CD4-positive, alpha-beta T cell (primary cell): ENCODE measurements at places on chromosomes 1 and 21.

GRCh38 chr1:171858696-171859095 is 17.4 kb downstream of the DNM3 start:
- DNase-seq = no peak

DNA sequence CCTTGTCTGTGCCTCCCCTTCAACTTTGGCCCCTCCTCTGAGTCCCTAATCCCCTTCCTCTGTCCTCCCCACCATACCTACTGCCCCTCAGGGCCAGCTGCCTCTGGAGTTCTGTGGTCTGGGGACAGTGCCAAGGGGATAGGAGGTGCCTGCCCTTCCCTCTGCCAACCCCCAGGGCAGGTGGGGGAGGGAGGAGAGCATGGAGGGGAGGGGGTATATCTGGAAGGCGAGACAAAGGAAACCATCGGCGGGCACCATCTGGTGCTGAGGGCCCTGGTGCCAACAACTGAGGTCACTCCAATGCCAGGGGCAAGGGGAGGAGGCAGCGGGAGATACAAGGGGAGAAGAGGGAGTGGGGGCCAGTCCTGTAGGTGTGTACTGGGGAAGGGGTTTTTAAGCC is 9.6 kb downstream of the RAB25 start:
- DNase-seq = no peak

GRCh38 chr1:158493054-158493453 is 21.0 kb downstream of the OR10R2 start:
- no peak for DNase-seq

DNA sequence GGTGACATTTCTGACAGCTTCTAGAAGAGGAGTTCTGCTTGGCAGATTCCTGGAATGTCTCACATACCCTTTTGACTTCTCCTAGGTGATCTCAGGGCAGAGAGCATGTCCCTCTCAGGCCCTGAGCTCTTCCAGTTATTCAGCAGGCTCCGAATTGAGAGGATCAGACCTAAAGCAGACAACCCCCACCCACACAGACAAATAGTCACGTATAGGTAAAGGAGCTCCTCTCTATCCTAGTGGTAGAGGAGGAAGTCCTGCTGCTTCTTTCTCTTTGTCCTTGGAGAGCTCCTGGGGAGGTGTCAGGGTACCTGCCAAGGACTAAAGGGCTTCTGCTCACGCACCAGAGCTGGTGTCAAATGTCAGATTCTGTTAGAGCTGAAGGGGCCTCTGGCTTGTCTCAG is 128.1 kb downstream of the IER5 start:
- DNase-seq = no peak

GRCh38 chr21:18499761-18500376 is 96.3 kb upstream of the TMPRSS15 start:
- DNase-seq = peak; percentile 10

- no peak for DNase-seq
These were observed 39.0 kb upstream of the GRIK3 start for GRCh38 chr1:37073152-37073853.

GRCh38 chr1:30718636-30719405 is 4.6 kb downstream of the MATN1 start:
- peak; percentile 72 for DNase-seq

DNA sequence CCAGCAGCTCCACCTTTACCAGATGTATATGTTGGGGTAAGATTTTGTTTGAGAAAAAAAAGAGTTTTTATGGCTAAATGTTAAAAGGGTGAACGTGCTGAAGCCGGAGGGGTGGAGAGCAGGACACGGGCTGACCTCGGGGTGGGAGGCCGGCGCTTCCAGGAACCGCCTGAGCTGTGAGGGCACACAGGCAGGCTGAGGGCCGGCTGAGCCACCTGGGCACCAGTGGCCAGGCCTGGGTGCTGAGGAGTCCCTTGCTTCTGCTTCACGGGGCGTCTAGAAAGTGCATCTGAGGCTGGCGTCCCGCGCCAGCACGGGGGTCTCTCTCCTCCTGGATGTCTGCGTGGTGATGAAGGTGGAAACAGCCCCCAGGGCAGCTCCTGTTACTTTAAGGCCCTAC is 33.6 kb upstream of the ADARB1 start:
- DNase-seq = no peak

GRCh38 chr1:161085165-161085564 is 4.2 kb downstream of the NECTIN4 start:
- DNase-seq = no peak

DNA sequence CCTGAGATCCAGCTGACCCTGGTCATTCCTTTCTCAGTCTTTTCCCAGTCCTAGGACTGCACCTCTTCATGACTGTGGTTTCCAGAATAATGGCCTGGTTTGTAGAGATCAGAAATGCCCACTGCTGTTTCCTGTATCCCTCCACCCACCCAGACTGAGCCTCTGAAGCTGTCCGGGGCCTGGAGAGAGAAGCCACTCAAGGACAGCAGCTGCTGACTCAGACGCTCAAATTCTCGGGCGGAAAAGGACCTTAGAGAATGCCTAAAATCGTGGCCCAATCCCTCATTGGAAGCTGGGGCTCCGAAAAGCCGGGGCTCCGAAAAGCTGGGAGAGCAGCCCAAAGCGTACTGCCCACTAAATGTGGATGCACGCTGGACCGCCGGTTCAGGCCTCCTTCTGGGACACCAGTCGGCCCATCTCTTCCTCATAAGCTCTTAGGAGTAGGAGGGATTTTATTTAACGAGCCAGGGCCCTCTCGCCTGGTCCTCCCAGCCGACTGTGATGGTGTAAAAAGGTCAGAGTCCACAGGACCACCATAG is 7.8 kb upstream of the GPR61 start:
- DNase-seq = no peak

DNA sequence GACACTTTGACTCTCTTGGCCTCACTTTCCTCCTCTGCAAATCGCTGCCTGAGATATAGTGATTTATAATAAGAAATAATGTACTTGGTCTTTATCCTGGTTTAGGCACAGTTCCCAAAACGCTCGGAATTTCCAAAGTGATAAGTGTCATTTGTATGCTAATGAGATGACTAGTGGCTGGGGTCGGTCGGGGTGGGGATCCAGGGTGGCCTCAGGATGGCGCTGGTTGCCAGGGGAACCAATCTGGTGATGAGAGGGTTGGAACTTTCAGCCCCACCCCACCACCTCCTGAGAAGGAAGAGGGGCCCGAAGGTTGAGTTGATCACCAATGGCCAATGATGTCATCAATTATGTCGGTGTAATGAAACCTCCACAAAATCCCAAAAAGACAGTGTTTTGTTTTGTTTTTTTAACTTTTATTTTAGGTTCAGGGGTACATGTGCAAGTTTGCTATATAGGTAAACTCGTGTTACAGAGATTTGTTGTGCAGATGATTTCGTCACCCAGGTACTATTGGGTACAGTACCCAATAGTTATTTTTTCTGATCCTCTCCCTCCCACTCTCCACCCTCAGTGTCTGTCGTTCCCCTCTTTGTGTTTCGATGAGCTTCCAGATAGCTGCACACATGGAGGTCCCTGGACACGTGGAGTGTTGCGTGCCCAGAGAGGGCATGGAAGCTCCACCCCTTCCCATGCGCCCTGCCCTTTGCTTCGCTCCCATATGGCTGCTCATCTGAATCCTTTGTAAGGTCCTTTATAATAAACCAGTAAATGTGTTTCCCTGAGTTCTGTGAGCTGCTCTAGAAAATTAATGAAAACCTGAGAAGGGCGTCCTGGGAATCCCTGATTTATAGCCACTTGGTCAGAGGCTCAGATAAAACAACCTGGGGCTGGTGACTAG is 97.2 kb downstream of the KCNN3 start:
- peak; percentile 23 for DNase-seq

- peak; percentile 33 for DNase-seq
These were observed 36.1 kb downstream of the CLSTN1 start for GRCh38 chr1:9787702-9788101.

DNA sequence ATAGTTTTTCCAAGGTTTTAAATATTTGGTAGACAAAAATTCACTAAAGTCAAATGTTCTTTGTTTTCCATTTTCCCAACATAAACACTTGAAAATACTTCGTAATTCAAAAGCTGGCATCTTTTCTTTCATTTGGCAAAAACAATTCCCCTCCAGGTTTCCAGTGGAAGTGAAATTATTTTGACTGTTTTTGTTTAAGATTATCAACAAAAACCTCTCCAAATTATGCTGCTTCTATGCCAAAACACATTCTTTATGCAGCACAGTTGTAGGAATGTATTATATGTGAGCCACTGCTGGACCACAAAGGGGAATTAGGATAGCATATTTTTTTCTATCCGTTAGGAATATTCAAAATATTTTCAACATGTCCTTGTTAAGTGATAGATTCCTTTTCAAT is 44.1 kb downstream of the SLC5A9 start:
- DNase-seq = no peak

GRCh38 chr1:3410142-3410925 is 44.1 kb upstream of the ARHGEF16 start:
- DNase-seq = no peak

GRCh38 chr1:233066087-233066486 is 115.7 kb downstream of the NTPCR start:
- DNase-seq = no peak

DNA sequence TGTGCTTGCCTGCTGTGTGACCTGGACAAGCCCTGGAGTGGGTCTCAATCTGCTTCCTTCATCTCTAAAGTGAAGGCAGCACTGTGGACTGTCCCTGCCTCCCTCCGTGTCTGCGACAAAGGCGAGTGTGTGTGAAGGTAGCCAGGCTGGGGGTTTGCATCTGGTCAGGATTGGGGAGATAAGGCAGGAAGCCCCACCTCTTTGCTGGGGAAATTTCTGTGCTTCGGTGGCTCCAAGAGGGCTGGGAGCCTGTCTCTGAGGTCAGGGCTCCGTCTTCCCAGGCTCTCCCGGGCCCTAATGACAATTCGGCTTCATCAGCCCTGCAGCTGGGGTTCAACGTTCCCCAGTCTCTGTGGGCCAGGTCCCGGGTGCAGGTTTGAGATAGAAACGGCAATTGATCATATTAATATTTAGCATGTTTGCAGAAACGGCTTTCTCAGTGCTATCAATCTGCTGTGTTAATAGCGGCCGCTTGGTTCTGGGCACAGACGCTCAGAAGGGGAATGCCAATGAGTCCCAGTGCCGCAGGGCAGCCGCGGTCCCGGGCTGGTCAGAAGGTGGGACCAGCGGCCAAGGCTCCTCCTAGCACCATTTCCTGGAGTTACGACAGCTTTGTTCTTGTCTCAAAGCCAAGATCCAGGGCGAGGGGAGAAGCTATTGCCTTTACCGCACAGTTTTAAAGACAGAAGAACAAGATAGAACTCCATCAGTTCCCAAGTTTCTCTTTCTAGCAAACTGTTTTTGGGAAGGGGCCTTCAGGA is 105.7 kb downstream of the PRDM16 start:
- no peak for DNase-seq

- no peak for DNase-seq
These were observed 412.2 kb downstream of the KIF26B start for GRCh38 chr1:245566952-245567351.

DNA sequence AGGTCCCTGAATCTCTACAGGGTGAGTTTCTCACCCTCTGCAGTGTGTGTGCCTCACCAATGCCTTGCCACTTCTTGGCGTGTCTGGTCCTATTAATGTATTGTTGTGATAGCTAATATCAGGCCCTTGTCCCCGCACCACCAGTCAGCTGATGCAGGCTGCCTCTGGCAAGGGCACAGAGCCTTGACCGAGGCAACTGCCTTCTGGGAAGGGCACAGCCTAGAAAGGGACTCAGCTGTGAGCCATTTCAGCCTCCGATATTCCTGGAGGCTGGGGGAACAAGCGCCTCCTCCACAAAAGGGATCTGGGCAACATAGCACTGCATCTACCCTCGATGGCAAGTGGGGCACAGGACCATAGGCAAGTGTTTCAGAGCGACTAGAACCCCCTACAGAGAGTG is 27.0 kb downstream of the IL10RB start:
- no peak for DNase-seq

DNA sequence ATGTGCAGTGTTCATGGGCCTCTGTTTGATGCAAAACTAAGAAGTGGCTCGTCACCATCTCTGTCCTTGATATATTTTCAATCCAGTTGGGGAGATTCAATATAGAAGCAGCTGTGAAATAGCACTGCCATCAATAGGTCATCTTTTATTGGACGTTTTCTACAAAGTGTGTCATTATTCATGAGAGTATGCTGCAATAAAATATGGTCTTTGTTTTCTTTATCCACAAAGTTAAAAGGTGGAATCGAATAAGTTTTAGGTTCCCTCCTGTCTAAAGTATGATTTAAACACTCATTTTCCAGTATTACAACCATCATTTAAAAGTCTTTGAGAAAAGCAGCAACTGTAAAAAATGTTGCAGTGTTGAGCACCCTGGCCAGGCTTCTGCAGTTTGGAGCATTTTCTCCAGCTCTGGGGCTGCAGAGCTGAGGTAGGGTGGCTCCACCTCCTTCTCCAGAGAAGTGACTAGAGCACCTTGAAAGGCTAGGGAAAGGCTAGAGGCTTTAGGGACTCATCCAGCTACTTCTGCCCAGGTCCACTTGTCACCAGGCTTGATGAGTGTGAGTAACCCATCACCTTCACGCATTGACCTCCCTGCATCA is 56.5 kb upstream of the DNAH14 start:
- no peak for DNase-seq

DNA sequence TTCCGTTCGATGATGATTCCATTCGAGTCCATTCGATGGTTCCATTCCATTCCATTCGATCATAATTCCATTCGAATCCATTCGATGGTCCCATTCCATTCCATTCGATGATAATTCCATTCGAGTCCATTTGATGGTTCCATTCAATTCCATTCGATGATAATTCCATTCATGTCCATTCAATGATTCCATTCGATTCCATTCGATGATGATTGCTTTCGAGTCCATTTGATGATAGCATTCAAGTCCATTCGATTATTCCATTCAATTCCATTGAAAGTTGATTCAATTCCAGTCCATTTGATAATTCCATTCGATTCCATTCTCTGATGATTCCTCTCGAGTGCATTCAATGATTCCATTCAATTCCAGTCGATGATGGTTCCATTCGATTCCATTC is 3895.3 kb downstream of the SRGAP2C start:
- no peak for DNase-seq

DNA sequence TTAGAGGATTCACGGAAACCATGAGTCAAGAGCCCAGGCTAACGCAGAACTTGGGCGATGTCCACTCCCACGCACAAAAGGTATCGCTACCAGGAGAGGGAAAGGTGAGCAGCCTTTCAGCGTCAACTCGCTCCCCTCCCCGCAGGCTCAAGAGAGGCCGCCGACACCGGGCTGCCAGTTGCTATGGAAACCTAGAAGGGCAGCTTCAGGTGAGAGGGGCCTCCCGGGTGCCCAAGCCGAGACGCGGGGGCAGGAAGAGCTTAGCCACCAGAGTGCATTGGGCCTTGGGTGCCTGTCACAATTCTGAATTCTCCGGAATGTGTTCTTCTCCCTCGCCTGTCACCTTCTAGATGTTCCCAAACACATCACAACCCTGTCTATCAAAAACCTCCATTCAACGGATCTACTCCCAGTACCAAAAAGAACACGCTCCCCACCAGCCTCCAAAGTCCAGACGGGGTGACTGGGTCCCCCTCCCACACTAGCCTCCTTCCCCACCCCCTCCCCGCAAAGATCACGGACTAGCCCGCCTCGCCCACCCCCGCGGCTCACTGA is 694 bp downstream of the MEAF6 start:
- peak; percentile 19 for DNase-seq

- no peak for DNase-seq
These were observed 13.5 kb downstream of the PSRC1 start for GRCh38 chr1:109269212-109269980.
